GM12865 (cell line): ENCODE measurements at places on chromosomes 16 and 17.

DNA sequence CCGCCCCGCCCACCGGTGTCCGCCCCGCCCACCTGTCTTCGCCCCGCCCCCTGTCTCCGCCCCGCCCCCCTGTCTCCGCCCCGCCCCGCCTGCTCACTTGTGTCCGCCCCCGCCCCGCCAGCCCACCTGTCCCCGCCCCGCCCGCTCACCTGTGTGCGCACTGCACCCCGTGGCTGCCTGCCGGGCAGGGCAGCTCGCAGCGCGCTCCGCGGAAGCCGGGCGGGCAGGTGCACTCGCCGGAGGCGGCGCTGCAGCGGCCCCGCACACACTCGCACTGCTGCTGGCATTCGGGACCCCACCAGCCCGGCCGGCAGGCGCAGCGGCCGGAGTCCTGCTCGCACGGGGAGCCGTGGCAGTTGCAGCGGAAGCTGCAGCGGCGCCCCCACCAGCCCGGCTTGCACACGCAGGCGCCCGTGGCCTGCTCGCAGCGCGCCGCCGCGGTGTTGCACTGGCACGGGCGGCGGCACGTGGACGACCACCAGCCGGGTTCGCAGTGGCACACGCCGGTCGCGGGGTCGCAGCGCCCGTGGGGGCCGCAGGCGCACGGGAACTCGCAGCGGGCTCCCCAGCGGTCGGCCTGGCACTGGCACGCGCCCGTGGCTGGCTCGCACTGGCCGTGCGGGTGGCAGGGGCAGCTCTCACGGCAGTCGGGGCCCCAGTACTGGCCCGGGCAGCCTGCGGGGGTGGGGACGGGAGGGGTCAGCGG lies 2.1 kb downstream of the SCARF1 start:
- peak; percentile 71 for DNase-seq

DNA sequence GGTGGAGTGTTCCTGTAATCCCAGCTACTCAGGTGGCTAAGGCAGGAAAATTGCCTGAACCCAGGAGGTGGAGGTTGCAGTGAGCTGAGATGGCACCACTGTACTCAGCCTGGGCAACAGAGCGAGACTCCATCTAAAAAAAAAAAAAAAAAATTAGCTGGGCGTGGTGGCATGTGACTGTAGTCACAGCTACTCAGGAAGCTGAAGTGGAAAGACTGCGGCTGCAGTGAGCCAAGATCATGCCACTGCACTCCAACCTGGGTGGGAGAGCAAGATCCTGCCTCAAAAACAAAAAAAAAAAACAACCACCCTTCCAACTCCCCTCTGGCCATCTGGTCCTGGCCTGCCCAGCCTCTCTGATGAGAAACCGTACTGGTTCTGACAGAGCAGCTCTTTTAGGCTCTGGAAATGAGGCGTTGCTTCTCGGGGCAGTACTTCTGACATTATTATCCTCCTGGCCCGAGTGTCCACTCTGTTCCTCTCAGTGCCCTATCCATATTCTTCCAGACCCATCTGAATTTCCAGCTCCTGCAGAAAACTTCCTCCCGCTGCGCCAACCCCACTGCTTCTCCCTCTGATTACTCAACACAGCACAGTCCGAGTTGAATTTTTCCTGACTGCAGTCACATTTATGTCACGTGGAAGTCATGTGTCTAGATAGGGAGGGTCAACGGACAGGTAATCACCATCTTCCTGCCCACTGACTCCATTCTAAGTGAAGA lies 13.3 kb downstream of the GGA2 start:
- DNase-seq, result no peak

DNA sequence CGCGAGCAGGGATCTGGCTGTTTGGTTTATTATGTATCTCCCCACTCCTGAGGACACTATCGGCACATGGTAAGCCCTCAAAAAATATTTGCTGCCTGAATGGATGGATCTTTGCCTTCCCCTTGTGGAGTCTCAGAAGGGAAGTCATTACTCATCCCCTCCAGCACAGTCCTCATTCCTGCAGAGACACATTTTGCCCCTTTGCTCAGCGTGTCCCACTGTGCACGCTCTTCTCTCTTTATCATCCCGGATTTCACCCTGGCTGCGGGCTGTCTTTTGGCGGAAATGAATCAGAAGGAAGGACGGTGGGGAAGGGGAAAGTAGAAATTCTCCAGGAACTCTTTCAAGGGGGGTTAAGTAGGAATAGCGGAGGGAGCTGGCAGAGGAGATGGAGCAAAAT lies 125.2 kb upstream of the CDC42EP4 start:
- DNase-seq, result no peak

- no peak for DNase-seq
Observed at GRCh38 chr17:61794792-61795191, 68.5 kb downstream of the BRIP1 start.

- DNase-seq, result no peak
Observed at GRCh38 chr17:65134035-65134434, 3.1 kb upstream of the RGS9 start.

DNA sequence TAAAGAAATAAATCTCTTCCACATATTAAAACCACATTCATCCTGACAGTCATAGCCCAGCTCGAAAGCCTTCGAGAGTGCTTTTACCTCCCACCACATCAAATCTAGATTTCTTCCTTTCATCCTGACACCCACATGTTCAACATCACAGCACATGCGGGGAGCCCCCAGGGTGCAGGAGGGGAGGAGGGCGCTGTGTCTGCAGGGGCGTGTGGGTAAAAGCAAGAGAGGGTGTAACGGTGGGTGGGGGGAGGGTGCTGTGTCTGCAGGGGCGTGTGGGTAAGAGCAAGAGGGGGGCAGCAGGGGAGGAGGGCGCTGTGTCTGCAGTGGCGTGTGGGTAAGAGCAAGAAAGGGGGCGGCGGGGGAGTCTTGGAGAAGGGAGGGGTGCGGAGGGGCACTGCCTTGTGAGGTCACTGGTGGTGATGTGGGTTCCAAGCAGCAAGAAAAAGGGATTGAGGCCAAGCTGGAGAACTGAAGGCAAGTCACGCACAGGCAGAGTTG lies 34.7 kb downstream of the ADCY9 start:
- DNase-seq, result no peak

GRCh38 chr16:1494129-1494640 lies 1.0 kb downstream of the TELO2 start:
- peak; percentile 42 for DNase-seq

DNA sequence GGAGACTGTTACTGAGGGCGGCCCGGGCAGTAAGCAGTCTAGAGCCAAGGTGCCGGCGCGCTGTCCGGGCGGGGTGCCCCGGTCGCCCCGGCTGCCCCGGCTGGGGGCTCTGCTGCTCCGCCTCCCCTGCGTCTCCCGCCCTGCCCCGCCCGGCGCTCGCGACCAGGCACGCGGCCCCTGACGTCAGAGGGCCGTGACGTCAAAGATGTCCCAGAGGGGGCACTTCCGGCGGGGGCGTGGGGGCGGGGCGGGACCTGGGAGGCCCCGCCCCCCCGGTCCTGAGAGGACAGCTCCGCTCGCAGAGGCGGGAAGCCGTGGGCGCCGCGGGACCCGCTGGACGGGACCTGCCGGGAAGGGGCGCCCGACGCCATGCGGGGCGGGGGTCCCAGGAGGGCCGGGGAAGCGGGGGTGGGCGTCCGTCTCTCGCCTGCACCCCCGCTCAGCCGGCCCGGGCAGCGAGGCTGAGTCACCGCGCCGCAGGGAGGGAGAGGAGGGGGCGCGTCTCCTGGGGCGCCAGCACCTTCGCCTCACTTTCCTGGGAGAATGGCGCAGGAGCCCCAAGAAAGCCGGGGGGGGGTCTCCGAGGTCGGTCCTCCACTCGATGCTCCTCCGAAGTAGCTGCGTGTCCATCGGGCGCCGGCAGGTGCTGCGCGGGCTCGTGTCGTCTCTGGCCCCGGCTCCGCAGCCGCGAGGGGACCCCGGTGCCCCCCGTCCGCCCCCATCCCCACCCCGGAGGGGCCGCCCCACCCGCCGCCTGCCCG lies 4.4 kb upstream of the HIC1 start:
- DNase-seq, result peak; percentile 80

DNA sequence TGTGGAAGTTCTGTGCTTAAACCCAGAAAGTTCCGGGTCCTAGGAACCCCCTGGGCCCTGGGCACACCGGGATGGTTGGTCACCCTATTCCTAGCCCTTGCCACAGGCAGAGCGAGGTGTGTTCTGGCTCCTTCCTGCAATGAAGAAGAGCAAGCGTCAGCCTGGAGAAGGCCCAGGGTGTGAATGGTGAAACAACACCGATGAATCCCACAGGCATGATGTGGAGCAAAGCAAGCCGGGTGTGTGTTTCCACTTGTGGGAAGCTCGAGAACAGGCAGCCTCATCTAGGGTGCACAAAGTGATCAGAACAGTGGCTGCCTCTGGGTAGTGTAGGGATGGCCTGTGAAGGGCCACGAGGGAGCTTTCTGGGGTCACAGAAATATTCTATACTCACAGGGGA lies 13.8 kb downstream of the KCNG4 start:
- no peak for DNase-seq
